Activated CD4-positive, alpha-beta T cell treated with anti-CD3 and anti-CD28 coated beads, Interleukin-2, amount 50 U/mL, for 16 hours (primary cell): ENCODE measurements at places on chromosomes 12 and 14.

GRCh38 chr12:103642240-103642864 is 55.3 kb downstream of the STAB2 start:
- no peak for DNase-seq

DNA sequence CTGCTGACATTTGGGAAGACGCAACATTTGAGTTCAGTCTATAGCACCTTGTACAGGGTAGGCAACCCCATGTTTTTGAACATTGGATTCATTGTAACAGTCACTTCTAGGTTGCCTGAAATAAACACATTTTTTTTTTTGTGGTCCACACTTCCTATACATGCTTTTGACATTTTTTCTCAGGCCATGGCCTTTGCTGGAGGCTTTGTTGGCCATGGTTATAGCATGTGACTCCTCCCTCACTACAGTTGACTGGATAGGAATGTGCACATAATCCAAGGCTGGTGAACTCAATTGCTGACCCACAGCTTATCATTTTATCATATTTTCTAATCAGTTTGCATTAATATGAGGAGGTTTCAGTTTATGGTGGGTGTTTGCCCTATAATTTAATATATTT is 60.6 kb downstream of the TMEM117 start:
- DNase-seq, result no peak

GRCh38 chr12:10501030-10501429 is 4.7 kb upstream of the EIF2S3B start:
- DNase-seq, result no peak

DNA sequence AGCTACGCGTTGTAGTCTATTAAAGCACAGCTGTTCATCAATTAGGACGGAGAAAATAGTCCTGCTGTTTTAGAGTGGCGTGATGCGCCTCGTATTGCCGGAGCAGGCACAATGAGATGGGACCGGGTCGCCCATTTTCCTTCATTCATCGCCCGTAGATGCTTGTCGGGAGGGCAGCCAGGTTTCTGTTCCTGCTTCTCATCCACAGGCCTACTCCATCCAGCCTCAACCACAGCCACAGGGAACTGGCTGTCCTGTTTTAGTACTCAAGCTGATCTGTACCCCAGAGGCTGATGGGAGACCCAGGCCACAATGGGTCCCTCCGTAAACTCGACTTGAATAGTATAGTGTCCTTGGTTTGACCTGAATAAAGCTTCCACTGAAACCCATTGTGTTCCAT is 264.0 kb downstream of the VRK1 start:
- no peak for DNase-seq

- DNase-seq, result no peak
Measured at GRCh38 chr14:103121846-103122584, 1.2 kb upstream of the TNFAIP2 start.

- DNase-seq, result no peak
Measured at GRCh38 chr12:129659961-129660622, 243.7 kb downstream of the TMEM132D start.

DNA sequence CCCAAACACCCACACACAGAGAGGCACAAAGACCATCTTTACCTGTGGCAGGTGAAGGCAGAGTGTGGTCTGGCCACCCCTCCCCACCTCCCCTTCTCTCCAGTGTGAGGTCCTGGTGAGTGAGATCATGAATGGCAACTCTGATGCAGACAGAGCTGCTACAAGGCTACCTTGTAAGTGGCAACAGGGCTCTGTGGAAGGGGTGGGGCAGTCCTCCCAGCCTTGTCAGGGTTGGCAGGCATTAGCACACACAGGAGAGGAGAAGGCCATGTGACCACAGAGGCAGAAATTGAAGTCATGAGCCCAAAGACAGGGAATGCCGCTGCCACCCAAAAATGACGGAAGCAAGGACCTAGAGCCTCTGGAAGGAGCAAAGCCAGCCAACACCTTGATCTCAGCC is 30.7 kb downstream of the VWF start:
- DNase-seq, result no peak

GRCh38 chr14:71248194-71248593 is 340.9 kb downstream of the PCNX1 start:
- no peak for DNase-seq

- DNase-seq, result no peak
Measured at GRCh38 chr14:104103446-104104075, 18.1 kb downstream of the ASPG start.

DNA sequence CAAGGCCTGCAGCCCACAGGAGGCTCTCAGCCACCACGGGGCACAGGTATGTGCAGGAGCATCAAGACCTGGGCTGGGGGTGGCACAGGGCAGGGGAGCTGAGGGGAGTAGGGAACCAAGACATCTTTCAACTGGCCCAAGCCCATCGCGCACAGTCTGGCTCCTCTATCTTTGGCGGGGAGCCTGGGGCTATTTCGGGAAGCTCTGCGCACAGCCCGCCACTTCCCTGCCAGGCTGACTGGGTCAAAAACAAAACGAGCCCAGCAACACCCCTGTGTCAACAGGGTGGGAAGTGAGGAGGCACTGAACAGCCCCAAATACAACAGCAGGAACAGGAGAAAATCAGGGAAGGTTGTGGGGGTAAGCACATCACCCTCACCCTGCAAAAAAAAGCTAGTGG is 83.9 kb downstream of the ARL6IP4 start:
- no peak for DNase-seq

DNA sequence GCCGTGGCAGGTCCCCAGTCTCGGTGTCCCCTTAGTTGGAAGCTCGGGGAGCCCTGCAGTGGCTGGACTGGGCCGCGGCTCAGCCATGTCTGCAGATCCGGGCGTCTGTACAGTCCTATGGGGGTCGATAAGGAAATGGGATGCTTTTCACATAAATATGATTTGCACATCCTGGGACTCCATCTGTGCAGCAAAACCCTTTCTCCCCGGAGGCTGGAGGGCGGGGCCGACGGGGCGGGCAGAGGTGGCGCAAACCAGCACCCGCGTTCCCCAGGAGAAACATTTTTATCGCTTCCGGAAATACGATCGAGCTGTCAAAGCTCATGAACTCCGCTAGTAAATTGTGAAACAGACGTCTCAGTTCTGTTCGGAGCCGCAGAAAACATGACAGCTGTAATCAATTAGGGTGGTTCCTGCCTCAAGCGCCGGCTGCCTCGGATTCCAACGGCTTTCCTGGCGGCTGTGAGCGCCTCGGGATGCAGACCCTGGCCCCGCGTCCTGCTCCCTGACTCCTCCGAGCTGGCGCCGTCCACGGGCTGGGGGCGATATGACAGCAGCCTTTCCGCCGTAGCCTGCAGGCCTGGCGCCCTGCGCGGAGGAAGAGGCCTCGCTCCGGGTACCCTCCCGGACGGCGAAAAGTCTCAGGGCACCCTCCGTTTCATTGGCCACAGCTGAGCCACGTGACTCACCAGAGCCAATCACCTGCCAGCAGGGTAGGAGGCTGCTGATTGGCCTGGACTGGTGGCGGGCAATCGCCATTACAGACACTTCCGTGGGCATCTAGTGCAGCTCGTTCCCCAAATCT is 23.0 kb downstream of the DIO3 start:
- no peak for DNase-seq

- DNase-seq, result no peak
Measured at GRCh38 chr12:131991816-131992430, 42.2 kb downstream of the EP400 start.

- DNase-seq, result no peak
Measured at GRCh38 chr14:90175631-90176030, 80.7 kb upstream of the PSMC1 start.

GRCh38 chr12:93572712-93573551 is 457 bp downstream of the SOCS2 start:
- no peak for DNase-seq

DNA sequence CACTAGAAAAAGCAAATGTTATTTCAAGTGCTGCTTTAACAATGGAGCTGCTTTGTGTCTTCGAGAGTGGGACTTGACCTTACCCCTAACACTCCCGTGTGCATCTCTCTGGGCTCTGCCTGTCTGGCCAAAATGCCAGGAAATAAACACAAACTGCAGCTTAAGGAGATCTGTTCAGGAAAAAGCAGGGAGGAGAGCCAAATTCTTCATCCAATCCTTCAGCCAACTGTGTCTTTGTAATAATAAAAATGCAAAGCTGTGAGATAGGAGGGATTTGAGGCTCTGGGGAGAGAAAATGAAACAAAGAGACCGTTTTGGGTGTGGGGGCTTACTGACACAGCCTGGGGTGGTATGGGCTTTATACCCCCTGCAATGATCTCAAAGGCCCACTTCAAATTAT is 85.8 kb upstream of the WSCD2 start:
- no peak for DNase-seq

DNA sequence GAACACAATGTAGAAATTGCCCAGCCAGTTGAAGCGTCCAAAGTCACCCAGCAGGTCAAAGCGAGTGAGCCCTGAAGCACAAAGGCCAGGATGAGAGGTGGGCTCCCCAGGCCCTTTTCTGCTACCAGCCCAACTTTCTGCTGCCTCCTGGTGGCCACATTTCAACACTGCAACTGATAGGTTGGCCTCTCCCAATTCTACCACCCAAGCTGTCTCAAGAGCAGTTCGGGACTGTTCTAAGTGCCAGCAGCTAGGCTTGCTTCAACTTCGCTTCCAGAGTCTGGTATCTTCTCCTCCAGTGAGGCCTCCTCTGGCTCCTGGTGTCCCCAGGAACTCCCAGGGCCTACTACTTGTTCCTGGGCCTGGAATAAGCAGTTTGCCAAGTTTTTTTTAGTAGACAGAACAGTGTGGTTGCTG is 3.4 kb upstream of the DHH start:
- DNase-seq, result peak; percentile 64

DNA sequence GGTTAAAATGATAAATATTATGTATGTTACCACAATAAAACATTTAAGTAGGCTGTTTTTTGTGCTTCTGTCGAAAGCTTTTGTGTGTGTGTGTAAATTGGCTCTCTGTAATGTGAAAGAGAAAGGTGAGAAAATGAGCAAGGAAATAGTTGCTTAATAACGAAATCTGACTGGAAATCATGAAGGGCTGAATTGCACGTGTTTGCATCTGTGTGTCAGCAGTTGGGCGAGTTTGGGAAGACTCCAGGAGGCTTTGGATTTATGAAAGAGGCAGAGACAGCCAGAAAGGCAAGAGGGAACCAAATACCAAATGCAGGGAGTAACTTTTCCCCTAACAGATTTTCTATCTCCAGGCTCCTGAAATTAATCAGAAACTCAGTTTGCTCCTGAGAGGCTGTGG is 47.2 kb upstream of the PLEKHG3 start:
- no peak for DNase-seq

DNA sequence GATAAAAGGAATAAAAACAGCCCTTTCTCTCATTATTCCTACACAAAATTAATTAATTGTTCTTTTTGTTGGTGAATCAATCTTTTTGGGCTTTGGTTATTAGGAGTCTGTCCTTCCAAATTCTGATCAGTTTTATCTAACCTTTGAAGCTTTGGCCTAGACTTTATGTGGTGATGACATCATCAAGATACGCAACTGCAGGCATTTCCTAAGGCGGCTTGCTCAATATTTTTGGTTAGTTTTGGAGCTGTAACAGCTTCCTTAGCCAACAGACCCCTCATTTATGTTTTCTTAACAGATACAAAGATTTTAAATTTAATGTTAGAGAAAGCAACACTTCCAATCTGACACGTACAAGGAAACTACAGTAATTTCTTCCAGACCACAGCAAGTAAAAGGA is 87.8 kb upstream of the PDE3A start:
- no peak for DNase-seq

DNA sequence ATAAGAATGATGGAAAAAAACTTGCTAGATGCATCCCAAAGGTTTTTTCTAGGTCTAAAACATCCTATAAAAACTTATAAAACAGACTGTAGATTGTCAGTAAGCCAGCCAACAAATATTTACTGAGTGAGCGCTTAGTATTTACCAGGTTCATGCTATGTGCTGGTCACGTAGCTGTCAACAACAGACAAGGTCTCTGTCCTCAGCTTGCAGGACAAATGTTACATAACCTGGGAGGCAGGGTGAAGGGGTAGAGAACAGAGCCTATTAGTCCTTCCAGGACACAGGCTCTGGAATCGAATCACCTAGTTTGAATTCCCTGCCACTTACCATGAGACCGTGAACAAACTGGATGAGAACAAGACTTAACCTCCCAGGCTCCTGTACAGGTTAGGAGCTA is 6.4 kb downstream of the NFYB start:
- no peak for DNase-seq

- DNase-seq, result no peak
Measured at GRCh38 chr12:38998887-38999482, 93.6 kb upstream of the CPNE8 start.

DNA sequence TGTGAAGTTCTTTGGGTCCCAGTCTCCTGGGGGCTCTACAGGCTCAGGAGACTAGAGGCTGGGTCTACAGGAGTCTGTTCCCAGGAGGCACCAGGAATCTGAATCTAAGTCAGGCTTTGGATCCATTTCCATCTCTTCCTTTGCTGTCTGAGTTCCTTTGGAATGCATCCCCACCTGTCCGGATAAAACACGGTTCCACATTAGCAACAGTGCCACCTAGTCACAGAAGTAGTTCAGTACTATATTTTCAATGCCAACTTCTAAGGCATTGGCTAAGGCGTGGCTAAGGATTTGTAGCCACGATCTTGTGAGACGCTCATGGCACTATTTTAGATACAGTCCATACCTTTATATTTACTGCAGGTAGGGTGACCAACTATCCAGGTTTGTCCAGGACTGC is 15.1 kb downstream of the ZC2HC1C start:
- no peak for DNase-seq

GRCh38 chr12:109726511-109727038 is 12.9 kb downstream of the FAM222A start:
- no peak for DNase-seq

DNA sequence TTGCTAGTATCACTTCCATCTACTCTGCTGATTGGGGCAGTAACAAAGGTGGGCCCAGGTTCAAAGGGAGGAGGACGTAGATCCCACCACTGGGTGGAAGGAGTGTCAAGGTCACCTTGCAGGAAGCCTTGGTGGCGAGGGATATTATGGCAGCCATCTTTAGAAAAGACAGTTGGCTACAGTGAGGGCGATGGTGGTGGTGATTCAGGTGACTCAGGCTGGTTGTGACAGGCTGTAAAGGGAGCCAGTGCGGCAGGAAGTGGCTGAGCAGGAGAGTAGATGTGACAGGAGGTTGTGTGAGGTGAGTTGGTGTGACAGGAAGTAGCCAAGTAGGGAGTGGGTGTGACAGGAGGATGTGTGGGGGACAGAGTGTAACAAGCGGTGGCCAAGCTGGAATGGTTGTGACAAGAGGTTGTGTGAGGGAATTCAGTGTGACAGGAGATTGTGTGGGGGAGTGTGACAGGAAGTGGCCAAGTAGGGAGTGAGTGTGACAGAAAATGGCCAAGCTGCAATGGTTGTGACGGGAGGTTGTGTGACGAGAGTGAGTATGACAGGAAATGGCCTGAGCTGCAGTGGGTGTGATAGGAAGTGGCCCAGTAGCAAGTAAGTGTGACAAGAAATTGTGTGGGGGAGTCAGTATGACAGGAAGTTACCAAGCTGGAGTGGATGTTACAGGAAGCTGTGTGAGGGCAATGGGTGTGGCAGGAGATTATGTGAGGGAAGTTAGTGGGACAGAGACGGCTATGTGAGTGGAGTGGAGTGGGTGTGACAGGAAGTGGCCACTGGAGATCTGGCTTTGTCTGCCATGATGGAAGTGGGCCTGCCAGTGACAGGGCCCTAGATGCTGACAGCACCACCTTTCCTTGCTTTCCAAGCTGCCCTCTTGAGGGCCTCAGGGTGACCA is 136.5 kb upstream of the MYL2 start:
- peak; percentile 77 for DNase-seq

- no peak for DNase-seq
Measured at GRCh38 chr12:119440803-119441360, 106.4 kb downstream of the CCDC60 start.

- no peak for DNase-seq
Measured at GRCh38 chr12:88172844-88173407, 30.8 kb downstream of the TMTC3 start.
